CD4-positive, alpha-beta T cell treated with Interleukin-17A for 4 hours (primary cell): ENCODE measurements at places on chromosomes 2 and 18.

GRCh38 chr2:184945326-184945725 lies 347.0 kb downstream of the ZNF804A start:
- DNase-seq: no peak

DNA sequence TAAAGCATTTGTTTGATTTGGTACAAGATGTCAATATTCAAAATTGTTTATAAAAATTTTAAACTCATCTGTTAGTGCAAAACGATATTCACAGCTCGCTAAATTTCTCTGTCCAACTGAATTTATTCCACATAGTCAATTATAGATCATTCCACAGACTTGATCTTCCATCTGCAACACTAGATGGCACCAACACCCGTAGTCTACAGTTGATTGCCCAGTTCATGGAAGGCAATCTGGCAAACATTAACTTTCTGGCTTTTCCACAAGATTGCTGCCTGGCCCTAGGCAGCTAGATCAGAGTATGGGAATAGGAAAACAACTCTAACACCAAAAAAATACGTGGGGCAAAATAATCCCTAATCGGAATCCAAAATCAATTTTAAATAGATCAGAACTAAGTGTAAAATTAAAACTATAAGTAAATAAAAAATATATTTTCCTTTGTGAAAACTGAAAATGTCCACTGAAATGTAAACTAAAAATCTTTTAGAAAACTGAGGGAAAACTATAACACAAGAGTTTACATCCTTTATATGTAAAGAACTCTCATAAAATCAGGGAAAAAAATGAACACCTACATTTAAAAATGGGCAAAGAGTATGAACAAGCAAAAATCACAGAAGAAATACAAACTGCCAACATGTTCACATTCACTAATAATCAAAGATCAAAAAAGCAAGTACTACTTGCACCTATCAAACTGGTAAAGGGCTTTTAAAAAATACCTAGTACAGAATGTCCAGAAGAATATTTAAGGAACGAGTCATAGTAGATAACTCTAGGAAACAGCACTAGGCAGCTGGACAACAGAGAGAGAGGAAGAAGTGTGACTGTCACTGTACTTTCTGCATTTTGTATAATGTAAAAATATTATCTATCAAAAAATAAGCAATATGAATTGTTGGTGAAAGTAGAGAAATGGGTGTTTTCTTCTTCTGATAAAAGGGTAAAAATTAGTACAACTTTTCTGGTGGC lies 35.0 kb downstream of the RTN4 start:
- peak; percentile 59 for DNase-seq

GRCh38 chr2:69134306-69134945 lies 121.4 kb downstream of the ANTXR1 start:
- DNase-seq: no peak

GRCh38 chr2:72995430-72996116 lies 75.9 kb downstream of the SFXN5 start:
- DNase-seq: no peak

GRCh38 chr2:181771356-181771755 lies 91.0 kb upstream of the NEUROD1 start:
- no peak for DNase-seq

DNA sequence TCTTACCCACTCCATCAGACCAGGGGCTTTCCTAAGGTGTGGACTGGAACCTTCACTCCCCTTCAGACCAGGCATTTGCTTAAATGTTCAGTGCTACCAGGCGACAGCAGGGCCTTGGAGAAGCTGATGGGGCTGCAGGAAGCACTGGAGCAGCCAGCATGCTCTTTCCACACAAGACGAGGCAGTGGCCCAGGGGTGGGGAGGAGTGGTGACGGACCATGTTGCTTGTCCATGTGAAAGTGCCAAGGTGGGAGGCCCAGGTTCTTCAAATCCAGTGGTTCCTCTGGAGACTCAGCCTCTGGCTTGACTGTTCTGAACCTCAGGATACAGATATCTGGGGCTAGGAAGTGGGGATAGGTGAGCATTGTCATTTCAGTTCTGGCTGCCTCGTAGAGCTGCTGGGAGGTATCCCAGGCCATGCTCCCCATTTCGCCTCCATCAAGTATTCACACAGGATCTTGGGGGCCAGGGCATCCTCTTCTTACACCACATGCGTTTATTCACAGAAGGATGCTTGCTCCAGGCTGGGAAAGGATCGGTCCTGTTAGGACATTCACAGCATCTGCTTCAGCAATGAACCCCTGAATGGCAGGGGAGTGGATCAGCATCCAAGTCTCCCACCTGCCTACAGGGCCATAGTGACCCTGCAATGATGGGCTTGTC lies 62.2 kb downstream of the SFXN5 start:
- no peak for DNase-seq

DNA sequence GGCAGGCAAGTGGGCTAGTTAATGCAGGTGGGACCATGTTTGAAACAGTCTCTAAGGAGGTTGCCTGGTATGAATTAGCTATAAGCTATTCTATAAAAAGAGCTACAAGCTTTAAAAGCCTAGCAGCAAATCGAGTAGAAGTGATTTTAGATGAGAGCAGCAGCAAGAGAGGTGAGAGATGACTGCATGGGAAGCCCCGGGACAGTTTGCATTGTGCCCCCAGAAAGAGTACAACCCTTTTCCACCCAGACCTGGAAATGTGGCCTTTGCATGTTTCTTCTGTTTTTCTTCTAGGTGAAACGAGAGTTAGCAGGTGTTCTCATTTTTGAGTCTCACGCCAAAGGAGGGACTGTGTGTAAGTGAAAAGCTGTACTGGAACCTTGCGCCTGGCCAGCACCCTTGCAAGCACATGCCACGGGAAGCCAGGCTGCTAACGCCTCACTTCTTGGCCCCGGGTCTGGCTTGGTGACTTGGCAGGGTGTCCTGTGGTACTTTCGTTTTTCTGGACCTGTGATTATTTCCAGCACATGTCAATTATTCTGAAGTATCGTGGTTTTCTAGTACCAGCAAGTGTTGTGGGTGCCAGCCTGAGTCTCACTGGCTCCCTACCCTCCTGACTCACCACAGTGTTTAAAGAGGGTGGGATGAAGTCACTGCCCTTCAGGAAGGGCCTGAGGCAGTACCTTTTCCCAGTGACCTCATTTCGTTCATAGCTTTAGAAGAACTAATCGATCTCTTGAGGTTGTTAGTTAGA lies 90.3 kb upstream of the MAP3K20 start:
- DNase-seq: no peak

GRCh38 chr2:222731201-222731621 lies 59.8 kb downstream of the MOGAT1 start:
- no peak for DNase-seq

DNA sequence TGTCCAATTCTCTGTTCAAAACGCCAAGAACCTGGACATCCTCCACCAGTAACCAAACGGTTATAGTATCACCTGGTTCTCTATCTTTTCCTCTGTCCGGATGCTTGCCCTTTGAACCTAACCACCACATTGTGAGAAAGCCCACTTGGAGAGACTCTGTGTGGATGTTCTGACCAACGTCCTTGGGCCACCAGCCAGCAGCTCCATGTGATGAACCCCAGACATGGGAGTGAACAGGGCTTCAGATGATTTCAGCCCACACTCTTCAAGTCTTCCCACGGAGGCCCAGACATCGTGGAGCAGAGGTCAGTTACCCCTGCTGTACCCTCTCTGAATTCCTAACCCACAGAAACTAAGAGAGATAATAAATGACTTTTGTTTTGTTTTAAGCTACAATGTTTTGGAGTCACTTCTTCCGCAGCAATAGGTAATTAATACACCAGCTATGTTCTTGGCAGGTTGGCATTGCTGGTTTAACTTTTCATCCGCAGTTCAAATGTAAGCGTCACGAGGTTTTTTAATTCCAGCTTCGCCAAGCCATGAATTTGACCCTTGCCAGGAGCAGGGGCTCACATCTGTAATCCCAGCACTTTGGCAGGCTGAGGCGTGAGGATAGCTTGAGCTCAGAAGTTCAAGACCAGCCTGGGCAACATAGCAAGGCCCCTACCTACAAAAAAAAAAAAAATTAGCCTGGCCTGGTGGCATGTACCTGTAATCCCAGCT lies 36.1 kb upstream of the ZNF532 start:
- DNase-seq: no peak

DNA sequence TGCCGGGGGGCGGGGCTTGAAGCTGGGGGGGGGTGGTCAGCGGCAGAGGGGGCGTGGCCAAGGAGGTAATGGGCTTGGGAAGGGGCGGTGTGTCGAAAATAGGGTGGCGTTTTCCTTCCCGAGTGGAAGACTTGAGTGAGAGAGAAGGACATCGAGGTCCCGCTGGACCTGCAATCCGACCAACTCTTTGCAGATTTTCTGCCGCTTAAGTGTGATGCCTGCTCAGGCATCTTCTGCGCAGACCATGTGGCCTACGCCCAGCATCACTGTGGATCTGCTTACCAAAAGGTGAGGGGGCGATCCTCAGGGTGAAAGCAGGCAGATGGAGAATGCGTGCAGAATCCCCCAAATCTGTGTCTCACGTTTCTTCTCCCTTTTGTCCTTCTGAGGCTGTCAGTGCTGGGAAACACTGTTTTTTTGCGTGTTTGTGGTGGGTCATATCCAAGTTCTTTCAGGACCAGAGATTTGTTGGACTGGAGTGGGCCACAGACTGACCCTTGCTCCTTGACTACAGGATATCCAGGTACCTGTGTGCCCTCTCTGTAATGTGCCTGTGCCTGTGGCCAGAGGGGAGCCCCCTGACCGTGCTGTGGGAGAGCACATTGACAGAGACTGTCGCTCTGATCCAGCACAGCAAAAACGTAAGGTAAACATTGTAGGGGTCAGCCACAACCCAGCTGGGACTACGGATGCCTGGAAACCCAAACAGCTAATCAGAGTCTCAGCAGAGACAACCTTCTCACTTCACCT lies 727 bp downstream of the ZFAND2B start:
- DNase-seq: no peak

- no peak for DNase-seq
Measured at GRCh38 chr2:54519841-54520459, 63.8 kb downstream of the SPTBN1 start.

- DNase-seq: no peak
Measured at GRCh38 chr18:58766946-58767345, 95.7 kb downstream of the MALT1 start.

DNA sequence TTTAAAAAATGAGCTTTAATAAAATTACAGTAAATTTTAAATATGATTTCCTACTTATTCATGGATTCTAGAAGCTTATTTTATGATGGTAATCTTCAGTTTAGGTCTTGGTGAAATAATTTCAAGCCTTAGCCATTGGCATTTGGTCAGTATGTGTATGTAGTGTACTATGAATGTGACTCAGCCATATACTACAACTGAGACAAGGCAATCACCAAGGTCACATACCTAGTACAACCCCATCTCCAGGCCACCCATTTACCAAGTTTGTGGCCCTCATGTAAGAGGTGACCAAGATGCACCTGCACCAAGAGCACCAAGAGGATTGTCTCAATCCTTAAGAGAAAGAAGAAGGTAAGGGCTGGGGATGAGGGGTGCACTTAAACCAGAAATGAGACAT lies 54.8 kb upstream of the FRZB start:
- no peak for DNase-seq

GRCh38 chr2:97707362-97708047 lies 5.9 kb upstream of the ZAP70 start:
- no peak for DNase-seq

GRCh38 chr18:76660571-76661192 lies 161.7 kb upstream of the ZNF236 start:
- DNase-seq: no peak

GRCh38 chr18:24009651-24010333 lies 4.8 kb upstream of the TTC39C start:
- peak; percentile 60 for DNase-seq

GRCh38 chr18:41767960-41768359 lies 187.1 kb upstream of the PIK3C3 start:
- no peak for DNase-seq

DNA sequence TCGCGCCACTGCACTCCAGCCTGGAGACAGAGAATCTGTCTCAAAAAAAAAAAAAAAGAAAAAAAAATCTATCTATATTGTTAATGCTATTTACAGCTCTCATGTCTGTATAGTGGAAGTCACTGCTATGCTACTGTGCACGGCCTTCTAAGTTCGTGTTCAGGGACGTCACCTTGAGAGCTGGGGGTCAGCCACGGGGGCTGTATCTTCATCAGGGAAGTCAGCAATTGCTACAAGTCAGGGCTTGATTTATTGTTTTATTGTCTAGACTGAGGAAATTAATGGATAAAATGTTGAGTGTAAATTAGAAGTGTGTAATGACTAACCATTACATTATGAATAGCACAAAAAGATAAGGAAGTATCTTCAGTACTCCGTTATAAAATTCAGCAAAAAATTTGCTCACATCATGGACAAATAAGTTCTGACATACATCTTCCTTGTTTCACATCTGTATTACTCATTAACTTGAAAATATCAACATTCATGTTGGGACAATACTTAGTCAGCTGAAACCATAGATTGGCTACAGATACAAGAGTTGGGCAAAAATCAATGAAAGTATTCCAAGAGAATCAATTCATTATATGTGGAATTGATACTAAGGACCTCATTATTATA lies 136.6 kb upstream of the SEC11C start:
- no peak for DNase-seq

DNA sequence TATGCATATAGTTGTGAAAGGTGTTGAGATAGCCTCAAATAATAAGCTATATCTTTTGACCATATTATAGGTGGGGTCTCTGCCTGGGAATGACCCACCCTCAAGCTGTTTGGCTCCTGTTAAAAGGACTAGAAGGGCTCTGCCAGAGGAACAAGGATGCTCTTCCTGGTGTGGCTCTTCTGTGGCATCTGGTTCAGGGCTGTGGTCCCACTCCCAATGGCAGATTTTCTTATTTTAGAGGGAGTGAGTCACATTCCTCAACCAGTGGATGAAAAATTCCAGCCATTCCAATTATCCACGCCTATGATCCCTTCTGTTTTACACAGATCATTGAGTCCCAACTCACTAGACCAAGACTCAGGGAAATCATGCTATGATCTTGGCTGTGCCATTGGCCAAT lies 119.9 kb downstream of the PARD3B start:
- DNase-seq: no peak

DNA sequence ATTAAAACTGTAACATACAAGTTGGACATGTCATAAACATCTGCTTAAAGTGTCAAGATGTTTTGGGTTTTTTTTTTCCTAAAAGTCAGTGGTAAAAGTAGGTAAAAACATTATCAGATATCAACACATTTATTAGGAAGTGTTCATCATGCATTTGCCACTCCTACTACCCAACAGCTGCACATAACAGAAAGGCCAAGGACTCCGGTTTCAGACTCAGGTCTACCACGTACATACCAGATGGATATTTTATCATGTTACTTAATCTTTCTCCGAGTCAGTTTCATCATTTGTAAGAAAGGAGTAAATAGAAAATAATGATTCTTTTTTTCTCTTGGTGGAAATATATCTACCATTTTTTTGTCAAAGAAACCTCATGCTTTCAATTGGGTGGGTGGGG lies 192.3 kb downstream of the UBE2E3 start:
- no peak for DNase-seq

GRCh38 chr2:196954001-196954400 lies 27.5 kb upstream of the PGAP1 start:
- no peak for DNase-seq

GRCh38 chr18:75828379-75828778 lies 400.9 kb upstream of the SMIM21 start:
- DNase-seq: no peak

DNA sequence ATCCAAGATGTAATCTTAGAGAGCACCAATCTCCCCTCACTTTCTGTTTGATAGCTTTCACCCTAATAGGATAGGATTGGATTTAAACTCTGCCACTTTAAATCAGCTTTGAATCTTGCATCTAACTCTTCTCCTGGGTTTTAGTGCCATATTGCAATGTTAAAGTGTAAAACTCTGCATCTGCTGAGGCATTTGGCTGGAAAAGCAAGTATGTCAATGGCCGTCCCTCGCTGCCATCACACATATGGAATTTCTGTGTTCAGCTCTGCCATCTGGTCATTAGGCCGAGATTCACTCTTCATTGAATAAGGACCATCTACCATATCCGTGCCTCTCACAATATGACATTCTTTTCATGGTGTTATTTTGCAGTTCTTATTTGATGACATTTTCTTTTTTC lies 728.1 kb upstream of the PIK3C3 start:
- no peak for DNase-seq
